ELR (cell line): ENCODE measurements at places on chromosomes 7 and 10.

- no peak for DNase-seq
Measured at GRCh38 chr10:69335063-69335587, 56.8 kb downstream of the HK1 start.

- DNase-seq: no peak
Measured at GRCh38 chr7:156559001-156559400, 81.6 kb upstream of the RNF32 start.

- DNase-seq: peak; percentile 26
Measured at GRCh38 chr10:110684800-110685446, 40.8 kb downstream of the RBM20 start.

DNA sequence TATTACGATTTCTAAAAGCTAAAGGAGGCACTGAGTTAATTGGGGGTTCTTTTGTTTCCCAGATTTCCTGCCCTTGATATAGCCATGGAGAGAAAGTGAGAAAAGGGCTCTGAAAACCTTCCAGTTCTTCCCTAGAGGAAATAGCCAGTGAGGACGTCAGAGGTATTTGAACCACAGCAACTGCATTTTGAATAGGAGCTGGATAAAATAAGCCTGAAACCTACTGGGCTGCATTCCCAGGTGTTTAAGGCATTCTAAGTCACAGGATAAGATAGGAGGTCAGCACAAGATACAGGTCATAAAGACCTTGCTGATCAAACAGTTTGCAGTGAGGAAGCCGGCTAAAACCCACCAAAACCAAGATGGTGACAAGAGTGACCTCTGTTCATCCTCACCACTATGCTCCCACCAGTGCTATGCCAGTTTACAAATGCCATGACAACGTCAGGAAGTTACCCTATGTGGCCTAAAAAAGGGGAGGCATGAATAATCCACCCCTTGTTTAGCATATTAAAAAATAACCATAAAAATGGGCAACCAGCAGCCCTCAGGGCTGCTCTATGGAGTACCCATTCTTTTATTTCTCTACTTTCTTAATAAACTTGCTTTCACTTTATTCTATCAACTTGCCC is 85.1 kb upstream of the FRMD4A start:
- DNase-seq: no peak

DNA sequence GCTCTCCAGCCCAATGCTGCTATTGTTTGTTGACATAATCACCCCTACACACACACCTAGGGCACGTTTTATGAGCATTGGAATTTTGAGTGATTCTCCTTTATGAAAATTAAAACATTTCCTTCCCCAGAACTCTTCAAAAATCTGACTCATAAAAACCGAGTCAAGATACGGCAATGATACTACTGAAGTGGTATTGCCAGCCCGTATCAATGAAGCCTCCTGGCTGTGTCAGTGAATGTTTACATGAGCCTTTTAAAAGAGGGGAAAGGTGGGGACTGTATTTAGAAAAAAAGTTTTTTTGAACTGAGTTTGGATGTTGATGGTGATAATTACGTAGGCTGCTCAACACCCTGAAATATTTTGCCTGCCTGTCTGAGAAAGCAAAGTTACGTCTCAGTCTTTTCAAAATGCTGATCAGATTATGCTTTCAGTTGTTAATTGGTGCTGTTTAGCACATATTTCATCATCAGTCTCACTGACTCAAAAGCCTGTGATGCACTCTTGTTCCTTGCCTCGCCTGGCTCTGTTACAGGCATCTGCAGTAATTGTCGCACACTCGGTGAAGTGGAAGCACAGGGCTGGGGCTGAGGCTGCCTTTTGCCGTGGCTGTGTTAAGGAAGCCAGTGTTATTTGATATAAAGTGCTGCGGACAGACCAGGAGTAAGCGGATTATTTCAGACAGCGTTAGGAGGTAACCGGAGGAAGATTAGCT is 157.4 kb upstream of the TCF7L2 start:
- DNase-seq: no peak

DNA sequence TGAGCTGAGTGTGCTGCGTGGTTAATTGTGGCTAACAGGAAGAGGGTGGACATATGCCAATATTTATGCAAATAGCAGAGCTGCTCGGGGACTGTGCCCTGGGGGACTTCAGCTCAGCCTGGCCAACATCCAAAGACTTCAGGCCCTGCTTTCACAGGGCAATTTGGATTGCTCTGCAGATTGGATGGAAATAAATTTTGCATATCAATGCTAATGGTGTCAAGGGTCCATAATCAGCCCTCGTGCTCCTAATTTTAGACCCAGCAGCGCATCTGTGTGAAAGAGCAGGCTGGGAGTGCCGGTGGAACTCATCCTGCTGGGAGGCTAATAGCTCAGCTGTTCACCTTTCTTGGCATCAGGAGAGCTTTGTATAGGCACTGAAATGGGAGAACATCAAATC is 270.1 kb downstream of the TCERG1L start:
- no peak for DNase-seq

DNA sequence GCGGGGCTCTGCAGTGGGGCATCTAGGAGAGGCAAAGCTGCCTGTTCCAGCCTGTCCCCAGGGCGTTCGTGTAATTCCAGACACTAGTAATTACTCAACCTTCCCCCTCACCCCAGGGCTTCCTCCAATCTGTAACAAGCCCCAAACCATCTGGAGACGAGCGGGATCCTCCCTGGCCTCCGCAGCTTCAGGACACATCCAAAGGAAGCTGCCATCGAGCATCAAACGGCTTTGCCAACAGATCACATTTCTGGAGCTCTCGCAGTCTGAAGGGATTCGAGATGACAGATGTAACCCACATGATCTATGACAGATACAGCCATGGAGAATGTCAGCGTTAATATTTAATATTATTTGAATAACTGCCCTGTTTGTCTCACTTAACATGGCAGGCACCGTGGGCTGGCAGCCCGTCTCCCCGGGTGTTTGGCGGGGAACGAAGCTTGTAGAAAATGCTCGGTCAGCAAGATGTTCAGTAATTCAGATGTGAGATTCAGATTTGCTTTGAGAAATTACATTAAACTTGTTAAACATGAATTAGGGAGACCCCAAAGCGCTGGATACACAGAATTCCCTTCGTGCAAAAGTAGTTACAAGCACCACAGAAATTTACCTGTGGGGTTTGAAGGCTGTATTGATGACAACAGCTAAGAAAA is 108.5 kb upstream of the C7orf33 start:
- no peak for DNase-seq

- DNase-seq: no peak
Measured at GRCh38 chr7:158143196-158144120, 444.2 kb downstream of the PTPRN2 start.

DNA sequence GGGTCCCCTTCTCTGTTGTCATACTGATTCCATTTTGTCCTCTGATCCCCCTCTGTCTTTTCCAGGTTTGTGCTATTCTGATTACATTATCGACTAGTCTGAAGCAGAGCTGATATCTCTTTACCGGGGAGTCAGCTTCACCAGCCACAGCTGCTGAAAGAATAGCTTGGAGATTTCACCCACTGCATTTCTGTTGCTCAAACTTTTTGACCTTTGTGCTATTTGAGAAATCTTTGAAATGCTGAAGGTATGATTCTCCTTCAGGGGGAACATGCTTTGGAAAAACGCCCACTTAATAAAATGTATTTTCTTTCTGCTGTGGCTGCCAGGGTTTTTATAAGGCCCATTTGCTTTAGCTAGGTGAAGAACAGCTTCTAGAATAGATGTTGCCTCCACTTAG is 197.8 kb upstream of the TCF7L2 start:
- DNase-seq: no peak

- DNase-seq: no peak
Measured at GRCh38 chr10:119348516-119349240, 141.3 kb downstream of the GRK5 start.

- DNase-seq: no peak
Measured at GRCh38 chr7:17651341-17651740, 289.0 kb downstream of the SNX13 start.

DNA sequence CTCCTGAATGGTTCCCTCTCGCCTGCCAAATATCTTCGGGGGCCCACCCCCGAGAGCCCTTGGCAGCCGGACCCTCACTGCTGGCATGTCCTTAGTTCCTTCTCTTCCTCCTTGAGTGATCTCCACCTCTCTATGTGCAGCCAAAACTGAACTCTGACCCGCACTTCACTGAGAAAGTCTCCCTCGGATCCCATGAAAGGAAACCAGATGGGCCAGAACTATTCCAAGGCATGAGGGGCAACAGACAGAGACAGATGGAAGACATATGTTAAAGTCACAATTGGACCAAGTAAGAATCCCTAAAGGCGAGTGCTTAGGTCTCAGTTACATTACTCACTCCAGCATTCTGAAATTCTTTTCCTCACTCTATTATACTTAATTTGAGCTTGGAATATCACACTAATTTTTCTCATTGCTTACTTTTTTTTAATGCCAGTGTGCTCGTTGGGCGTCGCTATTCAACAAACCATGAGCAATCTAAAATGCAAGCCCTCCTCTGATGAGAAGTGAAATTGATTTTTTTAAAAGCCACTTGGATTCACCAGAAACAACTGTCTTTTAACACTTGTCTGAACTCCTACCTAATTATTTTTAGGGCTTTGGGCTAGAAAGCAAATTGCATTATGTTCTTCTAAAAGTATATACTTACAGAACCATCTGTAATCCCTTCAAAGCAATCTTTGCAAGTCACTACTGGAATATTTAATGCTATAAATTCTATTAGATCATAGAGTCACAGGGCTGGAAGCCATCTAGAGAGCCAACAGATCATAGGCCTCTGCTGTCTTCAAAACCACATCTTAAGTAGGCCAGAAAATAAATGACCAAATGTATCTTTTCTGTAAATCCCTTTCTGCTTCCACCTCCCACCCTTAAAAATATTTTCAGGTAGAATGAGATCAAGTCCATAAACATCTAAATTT is 43.3 kb upstream of the EZH2 start:
- DNase-seq: no peak

DNA sequence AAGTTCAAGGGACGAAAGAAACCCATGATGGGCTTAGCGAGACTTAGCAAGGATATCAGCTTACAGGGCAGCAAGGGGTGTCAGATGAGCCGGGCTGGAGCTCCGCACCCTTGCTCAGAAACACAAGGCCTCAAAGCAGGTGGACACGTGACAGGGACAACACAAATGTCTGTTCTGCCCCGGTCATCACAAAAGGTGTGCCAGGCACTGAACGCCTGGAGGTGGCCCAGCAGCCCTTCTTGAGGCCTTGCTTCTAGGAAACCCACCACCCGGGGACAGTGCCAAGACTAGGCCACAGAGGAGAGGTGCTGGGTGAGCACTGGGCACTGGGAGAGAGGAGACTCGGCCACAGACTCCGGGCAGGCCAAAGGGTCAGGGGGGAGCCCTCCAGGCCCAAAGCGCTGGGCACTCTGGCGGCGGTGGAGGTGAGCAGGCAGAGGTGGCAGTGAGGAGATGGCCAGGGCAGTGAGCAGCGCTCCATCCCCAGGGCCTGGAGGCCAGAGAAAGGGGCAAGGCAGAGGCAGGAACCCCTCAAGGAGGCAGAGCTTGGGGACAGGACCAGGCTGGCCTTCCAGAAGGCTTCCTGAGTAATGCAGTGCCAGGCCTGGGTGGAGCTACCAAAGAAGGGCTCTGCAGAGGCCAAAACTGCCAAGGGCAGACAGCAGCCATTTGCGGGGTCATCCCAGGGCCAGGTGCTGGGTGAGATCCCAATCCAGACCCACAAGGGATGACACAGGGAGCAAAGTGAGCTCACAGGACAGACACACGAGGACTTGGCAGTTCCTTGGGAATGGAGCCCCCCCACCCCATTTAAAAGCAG is 22.7 kb downstream of the EBF3 start:
- DNase-seq: no peak

- DNase-seq: no peak
Measured at GRCh38 chr7:4769761-4770160, 5.7 kb upstream of the AP5Z1 start.

DNA sequence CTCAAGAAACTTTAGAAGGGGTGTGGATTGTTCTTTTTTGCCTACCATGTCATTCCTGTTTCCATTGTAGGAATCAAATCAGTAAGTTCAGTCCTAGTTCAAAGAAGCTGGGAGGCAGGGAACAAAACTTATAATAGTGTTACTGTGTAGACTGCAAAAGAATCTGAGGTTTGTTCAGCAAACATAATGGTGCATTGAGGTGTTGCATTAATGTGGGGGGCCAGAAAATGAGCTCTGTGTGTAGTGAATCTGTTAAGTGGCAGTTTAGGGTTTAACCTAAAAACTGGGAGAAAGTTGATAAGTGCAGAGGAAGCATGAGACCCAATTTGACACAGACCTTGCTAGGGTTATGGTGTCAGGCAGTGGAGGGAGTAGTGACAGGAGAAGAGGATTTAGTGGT is 197.7 kb downstream of the SUGCT start:
- DNase-seq: no peak

DNA sequence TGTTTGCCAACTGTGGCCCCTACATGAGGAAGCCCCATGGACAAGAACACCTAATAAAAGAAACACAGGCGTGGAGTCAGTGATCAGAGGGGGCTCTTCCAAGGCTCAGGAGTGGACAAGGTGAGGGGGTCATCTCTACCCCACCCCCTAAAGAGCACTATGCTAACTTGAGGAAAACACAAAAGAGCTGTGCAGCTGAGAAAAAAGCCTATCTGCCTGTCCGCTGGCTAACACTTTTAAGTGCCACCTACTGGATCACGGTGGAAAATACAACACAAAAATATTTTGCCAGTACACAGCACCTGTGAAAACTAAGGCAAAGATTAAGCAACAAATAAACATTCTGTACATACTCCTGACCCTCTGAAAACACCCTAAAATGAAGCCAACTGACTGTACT is 53.1 kb upstream of the COBL start:
- DNase-seq: peak; percentile 1

GRCh38 chr7:19107356-19108146 is 9.9 kb downstream of the TWIST1 start:
- DNase-seq: peak; percentile 86

- peak; percentile 77 for DNase-seq
Measured at GRCh38 chr7:22663357-22663718, 63.7 kb upstream of the IL6 start.
